ENCODE measurements at places on chromosomes 6 and 20. TPM values are rescaled to one million over a fixed set of nuclear protein-coding genes. Genes with fewer than 3 reads are reported as not detected.

Gene KCNK16
- not detected for total RNA-seq

Gene RIMS1
- 4.5 TPM for total RNA-seq

Gene BIRC7
- 4.0 TPM for total RNA-seq

Gene BEND6
- total RNA-seq: 0.72 TPM

- DNase-seq: no peak
Measured at GRCh38 chr6:169702840-169703246, 917 bp downstream of the C6orf120 start.

GRCh38 chr6:116287689-116288282, 8.1 kb upstream of the TSPYL1 start:
- DNase-seq: peak; percentile 49

GRCh38 chr20:21167261-21167660, 41.4 kb downstream of the KIZ start:
- no peak for DNase-seq

- no peak for DNase-seq
Measured at GRCh38 chr6:50889935-50890334, 71.3 kb downstream of the TFAP2B start.

DNA sequence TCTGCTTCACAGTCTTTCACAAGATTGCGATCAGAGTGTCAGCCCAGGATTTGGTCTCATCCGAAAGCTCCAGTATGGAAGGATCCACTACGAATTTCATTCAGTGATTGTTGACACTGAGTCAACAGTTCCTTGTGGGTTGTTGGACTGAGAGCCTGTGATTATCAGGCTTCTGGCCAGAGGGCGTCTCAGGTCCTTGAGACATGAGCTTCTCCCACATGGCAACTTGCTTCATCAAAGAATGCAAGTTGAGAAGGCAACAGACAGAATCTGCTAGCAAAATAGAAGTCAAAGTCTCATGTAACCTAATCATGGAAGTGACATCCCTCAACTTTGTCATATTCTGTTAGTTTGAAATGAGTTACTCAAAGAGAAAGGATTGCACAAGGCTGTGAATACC, 40.5 kb upstream of the PKHD1 start:
- DNase-seq: no peak

DNA sequence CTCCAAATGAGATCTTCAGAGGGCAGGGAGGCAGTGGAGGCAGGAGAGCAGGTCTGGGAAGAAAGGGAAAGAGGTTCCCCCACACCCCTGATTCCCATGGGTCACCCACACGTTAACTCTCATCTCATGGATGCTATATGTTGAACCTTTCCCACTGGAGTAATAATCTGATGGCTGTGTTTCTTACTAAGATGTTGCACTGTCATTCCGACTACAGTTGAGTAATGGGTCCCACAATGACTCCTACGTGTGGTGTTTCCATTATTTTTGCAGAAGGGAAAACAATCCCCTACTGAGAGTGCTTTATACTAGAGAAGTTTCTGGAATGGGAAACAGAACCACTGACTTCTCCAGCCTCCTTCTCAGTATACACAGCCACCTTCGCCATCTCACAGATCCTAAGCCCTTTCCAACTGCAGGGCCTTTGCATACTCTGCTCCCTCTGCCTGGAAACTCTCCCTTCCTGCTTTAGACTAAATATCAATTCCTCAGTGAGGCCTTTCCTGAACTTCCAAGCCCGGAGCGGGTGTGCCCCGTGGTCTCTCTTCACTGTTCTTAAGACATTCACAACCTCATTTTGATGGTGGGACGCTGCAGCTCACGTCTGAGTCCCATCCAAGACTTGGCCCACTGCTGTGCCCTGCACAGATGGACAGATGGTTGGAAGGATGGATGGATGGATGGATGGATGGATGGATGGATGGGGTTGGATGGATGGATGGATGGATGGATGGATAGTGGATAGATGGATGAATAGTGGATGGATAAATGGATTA, 238.6 kb upstream of the PMEPA1 start:
- DNase-seq: no peak

DNA sequence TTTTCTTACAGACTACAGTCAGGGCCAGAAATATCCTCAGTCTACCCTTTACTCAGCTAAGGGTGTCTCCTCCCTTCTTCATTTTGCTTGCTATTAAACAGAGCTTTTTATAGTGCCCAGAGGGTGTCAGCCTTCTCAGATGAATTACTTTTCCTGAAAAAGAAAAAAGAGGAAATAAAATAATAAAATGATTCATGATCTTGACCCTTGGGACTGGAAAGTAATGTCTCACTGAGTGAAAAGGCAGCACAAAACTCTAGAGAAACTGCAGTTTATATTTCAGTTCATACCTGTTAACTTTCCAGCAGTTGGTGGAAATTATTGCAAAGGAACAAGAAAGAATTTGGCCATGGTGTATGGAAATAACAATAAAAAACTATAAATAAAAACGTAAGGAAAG, 170.6 kb downstream of the IBTK start:
- DNase-seq: peak; percentile 12

Measured in kidney (tissue), 22 donors.